ENCODE measurements at places on chromosomes 11 and 22. TPM values are rescaled to one million over a fixed set of nuclear protein-coding genes. Genes with fewer than 3 reads are reported as not detected.

GRCh38 chr22:27880778-27881394 lies 38.2 kb downstream of the PITPNB start:
- no peak overlapping the region for H3K4me3 ChIP-seq
- no peak overlapping the region for H3K27ac ChIP-seq
- H3K36me3 ChIP-seq: peaks cover 6% of the 10 kb centered on the region
- peaks cover 10% of the 10 kb centered on the region for H3K4me1 ChIP-seq
- no peaks in the 10 kb centered on the region for H3K27me3 ChIP-seq

DNA sequence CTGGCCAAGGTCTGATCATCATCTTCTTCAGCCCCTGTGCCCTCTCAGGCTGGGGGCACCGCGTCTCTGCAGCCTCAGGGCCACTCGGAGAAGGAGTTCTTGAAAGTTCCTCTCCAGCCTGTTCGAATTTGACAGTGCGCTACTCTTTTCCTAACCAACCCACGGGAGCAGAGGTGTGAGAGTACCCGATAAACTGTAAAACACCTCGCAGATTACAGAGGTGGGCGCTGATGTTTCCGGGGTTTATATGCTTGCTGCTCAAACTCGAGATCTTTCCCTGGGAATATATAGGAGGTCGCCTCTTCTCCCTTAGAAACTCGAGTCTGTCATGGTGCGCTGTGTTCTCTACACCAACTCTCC lies 515 bp downstream of the CTR9 start:
- peak overlapping the region; percentile 75 for H3K4me3 ChIP-seq
- H3K27ac ChIP-seq: no peak overlapping the region
- no peaks in the 10 kb centered on the region for H3K27me3 ChIP-seq
- H3K36me3 ChIP-seq: peaks cover 17% of the 10 kb centered on the region
- no peak for DNase-seq

DNA sequence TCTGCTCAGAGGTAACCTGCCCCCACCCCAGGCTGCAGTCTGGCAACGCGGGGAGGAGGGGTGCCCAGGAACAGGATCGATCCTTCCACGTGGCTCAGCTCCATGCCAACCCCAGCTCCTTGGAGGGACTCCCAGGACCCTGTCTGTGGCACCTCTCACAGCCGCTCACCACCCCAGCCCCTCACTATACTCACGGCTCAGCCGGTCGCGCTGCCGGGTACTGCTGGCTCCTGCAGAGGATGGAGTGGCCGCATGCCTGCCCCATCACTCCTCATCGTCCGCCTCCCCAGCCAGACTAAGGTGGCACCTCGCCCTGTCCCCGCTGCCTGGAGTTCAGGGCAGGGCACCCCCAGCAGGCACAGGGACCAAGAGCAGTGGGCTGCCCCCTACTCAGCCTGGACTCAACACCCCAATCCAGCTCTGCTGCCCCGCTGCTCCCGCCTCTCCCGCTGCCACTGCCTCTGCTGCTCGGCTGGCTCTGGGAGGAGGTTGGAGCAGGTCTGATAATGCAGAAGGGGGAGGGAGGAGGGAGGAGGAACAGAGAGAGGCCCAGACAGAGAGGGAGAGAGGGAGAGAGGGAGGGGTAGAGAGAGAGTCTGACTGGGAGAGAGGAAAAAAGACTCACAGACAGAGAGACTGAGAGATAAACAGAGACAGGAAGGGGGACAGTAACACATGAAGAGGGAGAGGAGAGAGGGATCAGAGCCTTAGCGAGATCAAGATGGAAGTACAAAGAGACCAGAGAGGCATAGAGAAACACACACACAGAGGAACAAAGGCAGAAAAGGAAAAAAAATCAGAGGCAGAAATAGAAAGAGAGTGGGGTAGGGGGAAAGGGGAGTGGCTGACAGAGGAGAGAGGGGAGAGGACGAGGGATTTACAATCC lies at the start of gene PDE2A:
PDE2A (minus strand) TSS at position 480 of the 886 bp plus-strand sequence; CDS start at position 265, 215 bp downstream.
- H3K4me1 ChIP-seq: peaks cover 22% of the 10 kb centered on the region
- H3K4me3 ChIP-seq: peak within 1 kb of the TSS; percentile 36
- no peak for DNase-seq
- no peaks in the 10 kb centered on the region for H3K27me3 ChIP-seq
- H3K36me3 ChIP-seq: no peaks in the 10 kb centered on the region

DNA sequence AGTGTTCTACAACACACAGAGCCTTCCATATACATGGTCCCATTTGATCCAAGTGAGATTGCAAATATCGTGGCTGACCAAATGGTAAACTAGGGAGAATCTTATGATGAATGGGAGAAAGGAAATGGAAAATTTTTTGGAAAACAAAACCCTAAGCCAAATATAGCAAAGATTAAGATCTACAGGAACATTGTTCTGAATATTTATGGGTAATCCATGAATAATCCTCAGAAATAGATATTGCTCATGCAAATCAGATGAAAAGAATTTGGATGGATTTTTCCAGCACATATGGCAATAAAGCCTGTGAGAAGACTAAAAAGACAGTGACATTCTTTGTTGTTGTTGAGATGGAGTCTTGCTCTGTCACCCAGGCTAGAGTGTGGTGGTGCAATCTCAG lies 21.7 kb upstream of the PRDM10 start:
- no peak overlapping the region for H3K4me3 ChIP-seq
- no peak for DNase-seq
- H3K36me3 ChIP-seq: no peaks in the 10 kb centered on the region
- no peaks in the 10 kb centered on the region for H3K4me1 ChIP-seq
- no peaks in the 10 kb centered on the region for H3K27me3 ChIP-seq

DNA sequence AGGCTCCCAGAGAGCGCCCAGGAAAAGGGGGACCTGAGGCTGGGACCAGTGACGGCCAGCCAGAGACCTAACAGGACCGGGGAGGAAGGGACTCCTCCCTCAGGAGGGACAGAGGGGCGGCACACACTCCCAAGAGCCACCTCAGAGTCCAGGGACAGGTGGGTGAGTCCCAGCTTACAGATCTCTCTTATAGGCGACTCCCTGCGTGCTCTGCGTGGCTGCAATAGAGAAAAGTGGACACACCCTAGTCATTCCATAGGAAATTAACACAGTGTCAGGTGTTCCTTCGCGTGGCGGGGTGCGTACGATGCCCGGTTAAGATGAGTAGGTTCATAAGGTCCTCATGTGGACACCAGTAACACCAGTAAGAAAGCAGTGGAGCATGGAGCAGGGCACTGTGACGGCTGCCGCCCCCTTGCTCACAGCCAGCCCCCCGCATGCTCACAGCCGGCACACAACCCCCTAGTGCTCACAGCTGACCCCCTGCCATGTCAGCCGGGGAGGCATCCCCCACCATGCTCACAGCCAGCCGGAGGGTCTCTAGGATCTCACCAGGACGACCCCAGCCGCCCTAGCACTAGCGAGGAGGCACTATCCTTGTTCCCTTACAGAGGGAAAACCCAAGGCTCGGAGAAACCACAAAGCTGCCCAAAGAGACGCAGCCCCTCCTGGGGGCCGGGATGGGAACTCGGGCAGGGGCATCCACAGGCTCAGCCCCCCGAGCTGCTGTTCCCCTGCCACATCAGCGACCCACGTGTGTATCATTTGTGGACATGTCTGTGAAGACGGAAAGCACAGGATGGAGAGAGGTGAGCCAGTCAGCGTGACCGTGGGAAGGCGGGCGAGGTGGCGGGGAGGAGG lies 426.8 kb downstream of the TBC1D22A start:
- H3K36me3 ChIP-seq: no peaks in the 10 kb centered on the region
- DNase-seq: no peak
- H3K27ac ChIP-seq: no peak overlapping the region
- H3K4me3 ChIP-seq: no peak overlapping the region

DNA sequence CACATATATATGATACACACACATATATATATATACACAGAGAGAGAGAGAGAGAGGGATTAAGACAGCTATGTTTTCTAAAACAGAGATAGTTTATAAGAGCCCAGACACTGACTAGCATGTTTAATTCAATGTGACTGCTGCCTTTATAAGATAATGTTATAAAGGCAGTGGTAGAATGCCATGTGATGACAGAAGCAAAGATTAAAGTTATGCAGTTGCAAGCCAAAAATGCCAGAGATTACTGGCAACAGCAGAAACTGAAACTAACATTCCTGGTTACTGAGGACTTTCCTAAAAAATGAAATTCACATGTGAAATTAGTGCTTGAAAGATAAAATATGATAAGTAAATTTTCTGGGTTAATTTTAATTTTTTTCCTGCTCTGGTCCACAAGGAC lies 1888.9 kb downstream of the LRRC4C start:
- no peaks in the 10 kb centered on the region for H3K27me3 ChIP-seq
- no peak overlapping the region for H3K27ac ChIP-seq
- no peak overlapping the region for H3K4me3 ChIP-seq
- DNase-seq: no peak
- H3K4me1 ChIP-seq: no peaks in the 10 kb centered on the region

DNA sequence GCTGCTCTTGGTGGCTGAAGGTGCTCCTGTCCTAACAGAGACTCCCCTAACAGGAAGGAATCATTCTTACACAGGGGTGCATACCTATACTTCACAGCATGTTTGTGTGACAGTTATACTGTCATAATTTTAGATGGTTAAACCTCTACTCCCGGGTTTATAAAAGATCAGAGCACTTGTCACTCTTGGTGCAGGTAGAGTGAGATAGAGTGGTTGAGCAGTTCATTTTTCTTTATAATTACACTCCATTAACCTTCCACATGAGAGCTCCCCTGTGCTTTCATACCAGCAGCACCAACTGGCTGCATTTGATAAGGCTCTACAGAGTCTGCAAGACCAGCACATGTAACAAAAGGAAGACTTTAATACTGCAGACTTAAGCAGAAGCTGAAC lies 72.9 kb downstream of the LARGE2 start:
- DNase-seq: no peak
- no peaks in the 10 kb centered on the region for H3K27me3 ChIP-seq
- no peak overlapping the region for H3K4me3 ChIP-seq
- no peaks in the 10 kb centered on the region for H3K36me3 ChIP-seq
- peak overlapping the region; percentile 64 for H3K27ac ChIP-seq

Gene OR8B2
- not detected for total RNA-seq

Gene NDUFV1
- 131 TPM for total RNA-seq

Gene ME3
- 3.4 TPM for total RNA-seq

Gene MMP10
- not detected for total RNA-seq

Gene NXPE4
- not detected for total RNA-seq

Gene MMP12
- not detected for total RNA-seq

Gene LGALS1
- 14.9 TPM for total RNA-seq

Gene OSBP2
- 3.7 TPM for total RNA-seq

Gene ASRGL1
- 27.2 TPM for total RNA-seq
